ENCODE measurements at places on chromosomes 3 and 15.

GRCh38 chr3:14548321-14548729 lies 8.2 kb upstream of the GRIP2 start:
- no peak for DNase-seq

DNA sequence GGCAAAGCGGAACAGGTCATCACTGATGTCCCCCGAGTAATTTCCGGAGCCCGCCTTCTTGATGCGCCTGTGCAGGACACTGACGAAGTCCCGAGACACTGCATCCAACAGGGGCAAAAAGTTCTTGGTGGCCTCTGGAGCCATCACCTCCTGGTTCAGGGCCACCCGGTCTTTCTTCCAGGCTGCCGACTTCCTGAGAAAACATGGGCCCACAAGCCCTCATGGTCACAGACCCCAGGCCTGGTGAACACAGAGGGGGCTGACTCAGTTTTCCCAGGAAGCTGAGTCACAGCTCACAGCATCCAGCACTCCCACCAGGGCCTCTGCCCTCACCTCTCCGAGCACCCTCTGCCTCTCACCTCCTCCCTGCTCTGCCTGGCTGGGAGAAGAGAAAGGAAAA lies 22.4 kb downstream of the CYP11A1 start:
- DNase-seq: no peak

GRCh38 chr15:69275074-69275670 lies 23.5 kb upstream of the PAQR5 start:
- no peak for DNase-seq

GRCh38 chr15:77568014-77568972 lies 64.4 kb downstream of the LINGO1 start:
- DNase-seq: no peak

- DNase-seq: no peak
Measured at GRCh38 chr3:10198761-10199649, 34.3 kb downstream of the IRAK2 start.

- peak; percentile 19 for DNase-seq
Measured at GRCh38 chr3:39255503-39256325, 24.1 kb downstream of the CX3CR1 start.

- no peak for DNase-seq
Measured at GRCh38 chr3:9911863-9912262, 5.0 kb upstream of the IL17RC start.

DNA sequence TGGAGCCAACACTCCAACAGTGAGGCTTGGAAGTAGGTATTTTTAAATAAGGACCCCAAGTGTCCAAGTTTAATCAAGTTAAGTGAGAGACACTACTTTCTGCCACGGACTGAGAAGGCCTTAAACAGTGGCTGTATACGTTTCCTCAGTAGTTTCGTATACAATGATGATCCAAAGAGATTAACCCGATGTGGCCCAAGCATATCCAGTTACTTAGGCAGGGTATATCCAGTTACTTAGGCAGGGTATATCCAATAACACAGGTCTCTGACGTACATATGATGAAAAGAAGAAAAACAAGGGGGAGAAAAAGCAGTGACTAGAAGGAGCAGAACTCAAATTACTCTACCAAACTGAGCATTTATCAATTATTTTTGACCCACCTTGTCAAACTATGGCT lies 591.4 kb downstream of the FOXP1 start:
- no peak for DNase-seq

DNA sequence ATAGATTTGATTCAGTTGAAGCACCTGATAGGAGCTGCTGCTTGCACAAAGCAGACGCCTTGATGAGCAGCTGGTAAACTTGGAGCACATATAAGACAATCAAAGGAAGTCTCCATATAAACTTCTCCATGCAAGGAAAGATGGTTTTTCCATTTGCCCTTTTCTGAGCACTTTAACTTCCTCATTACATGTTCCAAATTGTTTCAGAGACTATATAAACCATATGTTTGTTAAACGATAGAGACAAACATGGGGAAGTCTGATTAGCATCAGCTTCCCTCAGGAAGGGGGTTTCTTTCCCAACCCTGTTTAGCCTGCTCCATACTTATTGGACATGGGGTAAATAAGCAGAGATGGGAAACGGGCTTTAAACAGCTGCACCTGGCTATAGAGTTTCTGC lies 88.0 kb downstream of the DHX36 start:
- no peak for DNase-seq

DNA sequence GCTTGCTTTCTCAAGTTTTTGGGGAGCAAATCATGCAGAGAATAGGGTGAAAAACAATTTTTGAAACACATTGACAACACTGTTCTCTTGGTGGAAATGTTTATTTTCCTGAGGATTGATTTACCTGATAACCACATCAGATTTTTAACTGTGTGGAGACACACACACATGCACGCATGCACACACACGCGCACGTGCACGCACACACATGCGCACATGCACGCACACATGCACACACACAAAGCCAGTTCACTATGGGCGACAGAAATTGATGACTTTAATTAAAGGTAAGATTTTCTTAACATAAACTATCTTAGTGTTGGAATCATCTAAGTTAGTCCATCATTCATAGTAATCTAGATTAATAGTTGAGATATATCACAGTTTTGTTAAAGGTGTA lies 15.3 kb downstream of the LMLN start:
- DNase-seq: no peak

DNA sequence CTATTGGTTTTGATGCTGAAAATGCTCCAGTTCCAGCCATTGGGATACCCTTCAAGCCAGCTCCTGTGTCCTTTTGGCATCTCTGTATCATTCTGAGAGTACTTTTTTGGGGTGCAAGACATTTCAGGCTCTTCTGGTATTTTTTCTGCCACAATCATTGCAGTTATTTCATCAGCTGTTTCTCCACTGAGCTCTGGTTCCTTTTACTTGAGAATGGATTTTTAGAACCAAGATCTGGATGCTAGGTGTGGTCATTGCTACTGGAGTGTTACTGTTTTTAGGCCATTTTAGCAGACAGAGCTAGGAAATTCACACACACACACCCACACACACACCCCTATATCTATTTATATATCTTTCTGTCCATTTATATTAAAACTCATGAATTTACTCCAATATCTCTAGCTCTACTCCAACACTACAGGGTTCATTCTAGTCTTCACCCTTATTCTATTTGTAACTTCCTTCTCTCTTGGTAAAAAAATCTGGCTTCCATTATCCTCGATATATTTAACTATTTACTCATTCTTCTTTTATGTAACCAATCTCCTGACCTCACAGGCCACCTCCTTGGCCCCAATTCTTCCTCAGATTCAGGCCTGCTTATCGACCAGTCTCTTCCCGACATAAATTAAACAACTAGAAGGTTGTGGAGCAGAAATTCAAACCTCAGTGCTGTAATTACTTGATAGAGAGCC lies 17.0 kb downstream of the SLC35G2 start:
- DNase-seq: no peak

GRCh38 chr3:195461594-195462307 lies 18.9 kb upstream of the ACAP2 start:
- DNase-seq: no peak

DNA sequence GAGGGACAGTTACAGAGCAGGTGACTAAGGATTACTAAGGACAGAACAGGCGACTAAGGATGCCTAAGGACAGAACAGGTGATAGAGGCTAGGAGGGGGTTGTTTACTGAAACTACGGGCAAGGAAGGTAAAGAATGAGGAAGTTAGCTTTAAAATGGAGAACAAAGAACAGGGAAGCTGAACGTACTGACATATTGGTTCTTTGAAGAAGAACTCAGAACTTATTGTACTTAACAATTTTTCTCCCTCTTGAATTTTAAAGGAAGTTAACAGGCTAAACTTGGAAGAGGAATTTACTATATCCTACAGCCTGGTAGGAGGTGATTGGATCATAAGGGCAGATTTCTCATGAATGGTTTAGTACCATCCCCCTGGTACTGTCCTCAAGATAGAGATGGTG lies 290.2 kb downstream of the SHQ1 start:
- DNase-seq: no peak

DNA sequence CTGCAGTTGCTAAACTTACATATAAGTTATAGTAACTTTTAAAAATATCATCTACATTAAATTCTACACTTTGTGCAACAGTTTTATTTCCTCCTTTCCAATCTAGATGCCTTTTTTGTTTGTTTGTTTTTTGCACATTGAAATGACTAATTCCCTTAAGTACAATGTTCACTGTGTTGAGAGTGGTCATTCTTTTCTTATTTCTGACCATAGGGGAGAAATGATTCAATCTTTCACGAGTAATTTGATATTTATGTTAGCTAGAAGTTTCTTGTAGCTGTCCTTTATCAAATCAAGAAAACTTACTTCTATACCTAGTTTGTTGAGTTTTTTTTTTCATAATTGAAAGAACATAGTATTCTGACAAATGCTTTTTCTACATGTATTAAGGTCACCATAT lies 85.0 kb upstream of the CBLB start:
- DNase-seq: no peak

- no peak for DNase-seq
Measured at GRCh38 chr3:127123533-127123932, 69.4 kb upstream of the PRR23E start.

GRCh38 chr15:41903782-41904181 lies 9.9 kb upstream of the SPTBN5 start:
- no peak for DNase-seq

GRCh38 chr15:62369454-62369853 lies 204.4 kb upstream of the C2CD4B start:
- no peak for DNase-seq

- no peak for DNase-seq
Measured at GRCh38 chr15:100341239-100341749, 481 bp downstream of the ADAMTS17 start.

DNA sequence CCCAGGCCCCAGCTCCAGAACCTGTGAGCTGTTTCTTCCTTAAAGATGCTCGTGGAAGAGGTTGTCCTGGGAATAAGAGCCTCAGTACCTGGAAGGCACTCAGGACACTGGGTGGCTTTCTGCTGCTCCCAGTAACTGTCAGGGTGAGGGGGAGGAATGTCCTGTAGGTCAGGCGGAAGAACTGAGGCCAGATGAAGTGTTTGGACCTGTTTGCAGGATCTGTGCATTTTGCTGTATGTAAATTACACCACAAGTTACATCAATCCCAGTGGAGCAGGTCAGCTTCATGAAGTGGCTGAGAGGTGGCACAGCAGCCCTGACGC lies 27.1 kb downstream of the HDAC11 start:
- no peak for DNase-seq

DNA sequence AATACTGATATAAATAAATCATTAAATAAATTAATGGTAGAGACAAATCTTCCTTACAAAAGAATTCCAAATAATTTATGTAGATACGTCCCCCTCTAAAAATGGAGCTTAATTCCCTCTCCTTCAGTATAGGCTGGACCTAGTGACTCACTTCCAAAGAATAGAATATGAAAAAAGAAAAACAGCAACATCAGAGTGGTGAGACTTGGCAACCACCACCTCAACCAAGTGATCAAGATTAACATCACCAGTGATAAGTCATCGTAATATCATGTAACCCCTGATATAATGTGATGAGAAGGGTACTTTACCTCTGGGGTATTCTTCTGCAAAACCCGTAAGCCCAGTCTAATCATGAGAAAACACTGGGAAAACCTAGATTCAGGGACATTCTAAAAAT lies 13.4 kb downstream of the GOLGB1 start:
- DNase-seq: no peak

GRCh38 chr15:22942306-22942855 lies 37.8 kb downstream of the CYFIP1 start:
- DNase-seq: no peak

- DNase-seq: no peak
Measured at GRCh38 chr3:186828340-186828739, 14.2 kb upstream of the ADIPOQ start.

GRCh38 chr15:50840520-50840919 lies 68.0 kb upstream of the AP4E1 start:
- no peak for DNase-seq

DNA sequence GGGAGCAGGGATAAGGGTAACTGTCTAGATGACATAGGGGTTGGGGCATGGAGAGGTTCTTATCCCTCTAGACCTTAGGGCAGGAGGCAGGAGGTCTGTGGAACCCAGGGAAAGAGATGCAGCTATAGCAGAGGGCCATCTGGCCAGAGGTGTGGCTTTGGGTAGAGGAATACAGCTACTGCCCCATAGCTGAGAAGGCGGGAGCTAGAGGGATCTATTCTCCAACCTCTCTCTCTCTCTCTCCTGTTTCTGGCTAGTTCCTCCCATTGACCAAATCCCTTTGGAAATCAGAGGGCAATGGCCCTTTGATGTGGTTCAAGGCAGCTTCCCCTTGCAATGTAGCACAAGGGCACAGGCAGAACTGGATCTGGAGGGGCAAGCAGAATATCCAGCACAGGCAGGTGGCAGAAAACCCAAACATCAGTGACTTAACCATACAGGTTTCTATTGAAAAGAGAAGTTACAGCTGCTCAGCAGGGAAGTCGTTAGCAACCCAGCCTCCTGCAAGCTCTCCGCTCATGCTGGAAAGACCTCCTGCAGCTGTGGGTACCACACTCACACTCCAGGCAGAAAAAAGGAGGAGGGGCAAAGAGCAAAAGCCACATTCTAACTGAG lies 22.3 kb upstream of the LMOD3 start:
- no peak for DNase-seq

DNA sequence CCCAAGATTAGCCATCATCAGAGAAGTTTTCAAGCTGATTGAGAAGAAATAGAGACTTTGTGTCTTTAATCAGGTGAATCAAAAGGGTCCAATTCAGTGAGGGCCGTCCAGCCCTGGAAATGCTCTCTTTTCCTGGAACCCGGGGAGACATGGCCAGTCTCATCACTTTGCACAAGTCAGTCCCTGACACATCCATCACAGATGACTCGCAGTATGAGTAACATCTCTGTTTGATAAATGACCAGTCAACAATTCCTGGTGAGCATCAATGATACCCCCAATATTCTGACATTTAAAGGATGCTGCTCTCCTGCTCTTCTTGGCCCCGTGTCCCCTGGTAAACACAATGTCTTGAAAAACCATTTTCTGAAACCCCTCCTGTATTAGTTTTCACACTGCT lies 26.7 kb downstream of the C3orf20 start:
- no peak for DNase-seq

- no peak for DNase-seq
Measured at GRCh38 chr3:65925254-65925954, 113.3 kb downstream of the MAGI1 start.

GRCh38 chr3:38636464-38636863 lies 13.0 kb downstream of the SCN5A start:
- DNase-seq: no peak

- peak; percentile 5 for DNase-seq
Measured at GRCh38 chr3:152298393-152299248, 29.9 kb downstream of the MBNL1 start.

GRCh38 chr15:95091444-95091843 lies 860.1 kb downstream of the MCTP2 start:
- DNase-seq: no peak

DNA sequence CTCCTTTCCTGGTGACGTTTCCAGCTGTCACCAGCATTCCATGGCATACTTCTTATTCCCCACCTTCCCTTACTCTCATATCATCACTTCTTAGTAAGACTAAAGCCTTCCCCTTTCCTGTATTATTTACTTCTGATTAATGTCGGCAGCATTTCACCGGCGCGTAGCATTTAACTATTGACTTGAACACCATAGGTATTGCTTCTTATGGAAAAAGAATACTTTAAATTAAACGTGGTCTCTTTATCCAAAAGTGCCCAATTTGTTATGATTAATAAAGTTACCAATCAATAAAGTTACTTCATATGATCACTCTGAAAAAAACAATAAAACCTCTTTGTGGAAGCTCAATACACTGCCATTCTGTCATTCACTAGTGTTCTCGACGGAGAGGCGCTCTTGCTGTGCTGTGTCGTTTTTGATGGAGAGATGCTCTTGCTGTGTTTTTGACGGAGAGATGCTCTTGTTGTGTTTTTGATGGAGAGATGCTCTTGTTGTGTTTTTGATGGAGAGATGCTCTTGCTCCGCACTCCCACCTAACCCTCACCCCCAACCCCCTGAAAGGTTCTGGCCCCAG lies 165.0 kb downstream of the XXYLT1 start:
- no peak for DNase-seq

Measured in esophagus squamous epithelium (tissue), 5 donors.